ENCODE measurements at places on chromosomes 1 and 21.

DNA sequence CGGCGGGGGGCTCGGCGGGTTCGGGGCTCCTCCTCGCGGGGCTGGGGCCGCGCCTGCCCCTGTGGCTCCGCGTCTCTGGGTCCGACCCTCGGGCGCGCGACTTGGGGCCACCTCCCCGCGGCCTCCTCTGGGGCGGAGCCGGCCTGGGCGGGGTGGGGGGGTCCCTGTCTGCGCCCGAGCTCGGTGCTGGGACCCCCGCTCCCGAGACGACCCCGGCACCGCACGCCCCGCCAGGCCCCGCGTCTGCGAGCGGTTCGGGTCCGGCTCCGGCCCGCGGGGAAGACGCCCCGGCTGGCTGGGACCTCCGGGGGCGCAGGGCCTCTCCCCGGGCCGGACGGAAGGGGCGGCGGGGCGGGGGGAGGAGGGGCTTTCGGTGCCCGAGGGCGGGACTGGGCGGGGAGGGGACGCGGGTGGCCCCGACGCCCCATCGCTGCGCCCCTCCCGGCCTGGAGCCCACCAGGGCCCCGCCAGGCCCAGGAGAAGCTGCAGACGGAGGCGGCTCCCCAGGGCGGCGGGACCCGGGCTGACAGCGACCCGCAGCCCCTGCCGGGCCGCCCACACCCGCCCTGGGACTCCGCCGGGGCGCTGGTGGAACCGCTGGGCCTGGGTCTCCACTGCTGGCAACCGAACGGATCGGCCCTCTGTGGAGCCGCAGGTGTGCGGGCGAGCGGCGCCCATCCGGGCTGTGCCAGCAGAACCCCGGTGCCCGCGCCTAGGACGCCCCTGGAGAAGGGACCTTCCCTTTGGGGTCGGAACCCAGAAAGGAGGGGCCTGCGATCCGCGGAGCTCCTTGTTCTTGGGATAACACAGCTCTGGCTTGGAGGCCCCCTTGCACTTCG lies 610 bp downstream of the COL6A2 start:
- no peak for DNase-seq

DNA sequence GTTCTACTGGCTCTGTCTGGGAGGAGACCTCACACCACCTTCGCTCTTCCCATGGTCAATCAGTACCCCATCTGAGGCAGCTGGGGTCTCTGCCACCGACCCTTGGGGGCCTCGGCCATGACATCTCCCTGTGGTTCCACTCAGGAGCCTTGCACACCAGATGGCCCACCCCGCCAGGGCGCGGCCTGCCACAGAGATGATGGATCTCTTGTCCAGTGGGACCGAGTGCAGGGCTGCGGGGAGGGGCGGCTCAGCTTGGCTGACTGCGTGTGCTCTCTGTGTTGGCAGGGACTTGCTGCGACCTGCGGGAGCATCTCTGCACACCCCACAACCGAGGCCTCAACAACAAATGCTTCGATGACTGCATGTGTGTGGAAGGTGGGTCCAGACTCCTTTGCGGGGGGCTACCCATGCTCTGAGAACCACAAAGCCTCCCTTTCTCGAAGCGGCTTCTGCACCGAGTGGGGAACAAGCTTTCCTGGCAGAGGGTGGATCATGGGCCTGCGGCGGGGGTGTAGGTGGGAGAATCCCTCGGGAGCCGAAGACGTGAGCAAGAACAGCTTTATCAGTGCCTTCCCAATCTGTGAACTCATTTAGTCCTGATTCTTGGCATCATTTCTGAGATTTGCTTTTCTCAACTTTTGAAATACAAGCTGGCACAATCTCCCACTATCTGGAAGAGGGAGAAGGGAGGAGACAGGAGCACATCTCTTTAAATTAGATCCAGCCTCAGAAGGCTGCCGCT lies 20.9 kb upstream of the AGTRAP start:
- DNase-seq = no peak

- no peak for DNase-seq
Measured at GRCh38 chr1:230820568-230820967, 47.8 kb downstream of the C1orf198 start.

- no peak for DNase-seq
Measured at GRCh38 chr1:3677484-3677883, 25.2 kb downstream of the TP73 start.

DNA sequence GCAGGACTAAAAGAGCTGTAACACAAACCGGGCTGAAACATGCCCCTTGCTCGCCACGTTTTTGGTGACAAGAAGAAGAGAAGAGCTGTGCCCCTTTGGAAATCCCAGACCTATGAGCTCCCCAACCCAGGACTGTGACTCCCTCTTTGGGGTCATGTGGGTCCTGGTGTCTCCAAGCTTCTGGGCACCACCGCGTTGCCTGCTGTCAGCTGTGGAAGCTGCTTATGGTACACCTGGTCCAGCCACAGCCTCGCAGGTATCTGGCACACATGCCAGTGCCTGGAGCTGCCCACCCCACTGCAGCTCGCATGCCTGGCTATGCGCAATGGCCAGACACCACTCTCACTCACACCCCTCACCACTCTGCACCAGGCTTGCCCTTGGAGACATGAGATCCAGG lies 171.8 kb downstream of the MATN1 start:
- no peak for DNase-seq

GRCh38 chr1:180187626-180188025 lies 33.0 kb downstream of the QSOX1 start:
- DNase-seq = no peak

DNA sequence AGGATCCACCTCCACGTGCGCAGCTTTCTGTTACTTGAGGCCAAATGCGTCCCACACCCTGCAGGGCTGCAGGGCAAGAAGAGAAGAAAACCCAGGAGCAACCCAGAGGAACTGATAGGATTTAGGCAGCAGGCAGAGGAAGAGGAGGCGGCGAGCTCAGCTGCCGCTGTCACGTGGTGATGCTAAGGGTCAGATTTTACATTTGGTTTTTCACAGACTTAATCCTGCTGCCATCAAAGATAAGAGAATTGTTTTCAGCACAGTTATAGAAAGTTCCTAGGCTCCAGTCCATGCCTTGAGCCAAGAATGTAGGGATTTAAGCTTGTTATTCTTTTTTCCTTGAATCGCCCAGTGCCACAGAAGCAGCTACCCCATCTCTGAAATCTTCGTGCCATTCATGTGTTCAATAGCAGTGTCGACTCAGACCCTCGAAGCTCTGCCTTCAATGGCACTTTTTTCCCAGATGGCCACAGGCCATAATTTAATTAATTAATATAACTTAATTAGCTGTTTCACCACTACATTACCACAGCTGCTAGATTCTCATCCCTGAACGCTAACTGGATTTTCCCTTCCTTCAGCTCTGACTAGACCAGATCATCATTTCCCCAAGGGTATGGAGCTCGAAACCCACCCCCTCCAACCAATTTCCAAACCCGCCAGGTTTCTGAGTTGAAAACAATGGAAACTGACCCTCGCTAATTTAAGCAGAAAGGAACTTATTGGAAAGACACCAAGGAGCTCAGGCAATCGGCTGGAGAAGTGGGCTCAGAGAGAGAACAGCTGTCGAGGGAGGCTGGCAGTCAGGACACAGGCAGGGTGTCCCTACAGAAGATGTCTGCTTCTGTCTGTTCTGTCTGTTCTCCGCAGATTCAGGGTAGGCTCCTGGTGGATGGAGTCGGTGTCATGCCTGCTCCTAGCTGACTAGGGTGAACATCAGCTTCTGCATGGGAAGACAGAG lies 36.2 kb downstream of the LDLRAP1 start:
- no peak for DNase-seq

DNA sequence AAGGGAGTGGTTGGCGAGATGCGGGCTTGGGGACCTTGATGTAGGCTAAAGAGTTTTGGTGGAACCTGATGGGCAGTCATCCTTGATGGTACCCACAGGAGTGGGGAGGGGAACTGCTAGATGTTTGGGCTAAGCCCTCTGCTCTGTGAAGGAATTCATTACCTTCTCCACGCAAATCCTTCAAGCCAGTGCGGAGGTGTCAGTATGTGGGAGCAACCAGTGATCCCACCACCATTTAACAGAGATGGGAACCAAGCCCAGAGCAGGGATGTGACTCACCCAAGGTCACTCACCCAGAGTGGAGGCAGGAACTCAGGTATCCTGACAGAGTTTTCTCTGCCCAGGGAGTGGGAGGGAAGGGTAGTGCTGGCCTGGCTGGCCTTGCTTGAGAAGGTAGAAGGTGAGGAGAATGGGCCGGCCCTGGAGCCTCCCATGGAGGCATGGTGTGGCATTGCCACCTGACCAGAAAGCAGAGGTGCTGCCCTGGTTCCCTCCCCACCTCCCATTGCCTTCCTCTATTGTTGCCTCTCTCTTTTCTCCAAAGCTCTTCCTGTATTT lies 51.2 kb upstream of the STUM start:
- DNase-seq = no peak

- DNase-seq = no peak
Measured at GRCh38 chr1:59150577-59151386, 146.1 kb upstream of the FGGY start.

- no peak for DNase-seq
Measured at GRCh38 chr1:2829846-2830615, 28.5 kb upstream of the TTC34 start.

- no peak for DNase-seq
Measured at GRCh38 chr1:55428944-55429931, 214.1 kb upstream of the USP24 start.

DNA sequence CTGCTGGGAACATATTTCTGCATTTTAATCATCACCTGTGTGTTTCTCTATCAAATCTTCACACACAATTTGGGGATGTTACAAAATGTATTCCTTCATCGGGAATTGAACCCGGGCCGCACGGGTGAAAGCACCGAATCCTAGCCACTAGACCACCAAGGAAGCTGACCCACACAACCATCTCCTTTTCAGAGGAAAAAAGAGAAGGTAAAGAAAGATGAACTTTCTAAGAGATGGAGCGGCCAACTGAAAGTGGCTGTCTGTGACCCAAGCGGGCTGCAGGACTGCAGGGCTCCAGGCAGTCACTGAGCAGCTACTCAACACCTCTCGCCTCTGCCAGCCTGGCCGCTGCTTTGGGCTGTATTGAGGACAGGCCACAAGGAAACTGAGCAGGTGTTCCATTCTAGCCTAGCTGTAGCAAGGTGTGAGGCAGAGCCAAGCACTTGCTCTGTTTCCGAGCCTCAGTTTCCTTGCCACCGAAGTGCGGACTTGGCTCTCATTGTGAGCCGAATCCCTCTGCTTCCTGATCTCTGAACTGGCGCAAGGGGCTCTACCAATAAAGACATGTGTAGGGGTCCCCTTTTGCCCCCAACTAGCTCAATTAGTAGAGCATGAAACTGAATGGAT lies 156.9 kb upstream of the NBPF11 start:
- no peak for DNase-seq

DNA sequence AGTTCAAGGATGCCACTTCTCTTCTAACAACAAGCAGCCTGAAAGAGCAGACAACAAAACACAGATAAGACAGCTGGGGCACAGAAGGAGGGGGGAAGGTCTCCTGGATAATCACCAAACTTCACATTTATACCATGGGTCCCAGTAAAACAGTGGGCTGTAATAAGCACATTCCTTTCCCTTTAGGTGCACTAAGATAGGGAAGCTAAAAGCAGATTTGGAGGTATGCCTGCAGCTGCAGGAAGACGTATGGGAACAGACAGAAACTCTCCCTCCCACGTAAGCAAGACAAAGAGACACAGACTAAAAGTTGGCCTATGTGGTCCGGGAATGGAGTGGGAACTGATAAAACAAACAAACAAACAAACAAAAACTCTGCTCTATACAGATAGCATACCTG lies 612.1 kb downstream of the MRPL39 start:
- no peak for DNase-seq

DNA sequence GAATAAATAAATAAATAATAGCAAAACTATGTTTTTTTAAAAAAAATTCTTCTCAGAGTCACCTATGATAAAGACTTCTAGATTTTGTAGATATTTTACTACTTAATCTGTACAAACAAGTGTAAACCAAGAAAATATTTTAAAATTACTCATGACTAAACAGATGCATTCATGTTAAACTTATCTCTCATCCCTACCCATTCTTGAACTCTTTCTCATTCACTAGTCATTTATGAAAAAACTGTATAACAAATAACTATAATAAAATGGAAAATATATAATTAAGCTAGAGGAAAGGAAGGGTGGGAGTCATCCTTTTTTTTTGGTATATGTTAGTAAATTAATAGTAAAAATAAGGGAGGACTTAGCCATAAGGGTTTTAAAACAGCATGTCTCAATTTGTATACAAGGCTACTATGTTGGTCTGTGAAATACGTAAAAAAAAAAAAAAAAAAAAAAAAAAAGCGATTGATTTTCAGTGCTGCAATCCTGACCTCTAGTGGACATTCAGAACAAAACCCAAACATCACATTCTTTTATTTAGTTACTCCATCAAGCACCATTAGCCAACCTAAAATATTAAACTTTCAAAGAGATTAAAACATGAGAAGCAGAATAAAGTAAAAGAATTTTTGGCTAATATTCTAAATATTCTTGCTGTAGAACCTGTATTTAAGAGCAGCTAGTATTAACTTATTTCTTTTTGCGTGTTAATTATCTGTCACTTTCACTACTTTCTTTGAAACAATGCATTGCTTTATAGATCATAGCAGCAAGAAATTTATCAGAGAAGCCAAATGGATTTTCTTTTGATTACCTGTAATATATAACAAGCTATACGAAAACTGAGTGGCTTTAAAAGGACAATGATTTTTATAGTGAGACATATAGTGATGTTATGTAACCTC lies 255.8 kb upstream of the CACYBP start:
- DNase-seq = no peak

DNA sequence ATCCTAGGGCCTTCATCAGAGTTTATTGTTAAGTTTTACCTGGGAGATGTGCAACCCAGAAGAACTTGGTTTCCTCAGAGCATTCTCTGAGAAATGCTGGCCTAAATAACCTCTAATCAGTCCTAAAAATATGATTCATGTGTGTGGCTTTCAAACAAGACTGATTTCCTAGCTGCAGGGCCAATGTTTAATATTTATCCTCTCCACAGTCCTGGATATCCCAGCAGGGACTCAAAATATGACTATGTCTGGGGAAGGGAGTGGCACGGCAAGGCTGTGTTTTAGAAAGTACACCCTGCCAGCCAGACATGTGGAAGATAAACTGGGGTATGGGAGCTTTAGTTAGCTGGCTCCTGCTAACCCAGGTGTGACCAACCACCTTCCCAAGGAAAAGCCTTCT lies 26.3 kb downstream of the PLPP3 start:
- DNase-seq = no peak

DNA sequence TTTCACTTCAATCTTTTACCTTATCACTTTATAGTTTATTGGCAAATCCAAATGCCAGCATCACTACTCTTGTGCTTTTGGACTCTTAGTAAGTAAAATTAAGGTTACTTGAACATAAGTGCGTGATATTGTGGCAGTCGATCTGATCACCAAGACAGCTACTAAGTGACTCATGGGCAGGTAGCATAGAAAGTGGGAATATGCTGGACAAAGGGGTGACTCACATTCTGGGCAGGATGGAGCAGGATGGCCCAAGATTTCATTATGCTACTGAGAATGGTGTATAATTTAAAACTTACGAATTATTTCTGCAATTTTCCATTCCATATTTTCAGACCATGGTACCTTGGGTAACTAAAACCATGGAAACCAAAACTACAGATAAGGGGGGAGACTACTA lies 120.2 kb downstream of the ROR1 start:
- no peak for DNase-seq

GRCh38 chr1:55120538-55120937 lies 81.2 kb downstream of the PCSK9 start:
- DNase-seq = no peak

GRCh38 chr1:239563681-239564080 lies 177.3 kb downstream of the CHRM3 start:
- no peak for DNase-seq
